CD8-positive, alpha-beta T cell (primary cell): ENCODE measurements at places on chromosomes 13 and 19.

DNA sequence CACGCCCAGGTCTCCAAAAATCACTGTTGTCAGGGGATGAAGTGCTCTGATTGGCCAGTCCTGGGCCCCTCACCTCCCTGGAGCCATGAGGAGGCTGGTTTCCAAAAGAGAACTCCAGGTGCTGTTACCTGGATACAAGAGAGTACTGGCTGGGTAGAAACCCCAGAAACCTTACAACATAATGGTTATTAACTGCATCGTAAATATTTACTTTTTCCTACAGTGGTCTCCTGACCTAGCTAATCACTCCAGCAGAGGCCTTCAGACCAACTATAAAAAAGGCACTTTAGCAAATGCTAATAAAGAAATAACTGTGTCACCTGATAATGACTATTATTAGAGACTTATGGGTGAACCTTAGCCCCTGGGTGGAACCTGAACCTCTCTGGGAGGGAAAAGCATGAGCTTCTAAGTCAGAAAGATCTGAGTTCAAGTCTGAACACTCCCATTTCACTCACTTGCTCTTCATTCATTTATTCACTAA lies 1.5 kb upstream of the IGSF23 start:
- DNase-seq = no peak

DNA sequence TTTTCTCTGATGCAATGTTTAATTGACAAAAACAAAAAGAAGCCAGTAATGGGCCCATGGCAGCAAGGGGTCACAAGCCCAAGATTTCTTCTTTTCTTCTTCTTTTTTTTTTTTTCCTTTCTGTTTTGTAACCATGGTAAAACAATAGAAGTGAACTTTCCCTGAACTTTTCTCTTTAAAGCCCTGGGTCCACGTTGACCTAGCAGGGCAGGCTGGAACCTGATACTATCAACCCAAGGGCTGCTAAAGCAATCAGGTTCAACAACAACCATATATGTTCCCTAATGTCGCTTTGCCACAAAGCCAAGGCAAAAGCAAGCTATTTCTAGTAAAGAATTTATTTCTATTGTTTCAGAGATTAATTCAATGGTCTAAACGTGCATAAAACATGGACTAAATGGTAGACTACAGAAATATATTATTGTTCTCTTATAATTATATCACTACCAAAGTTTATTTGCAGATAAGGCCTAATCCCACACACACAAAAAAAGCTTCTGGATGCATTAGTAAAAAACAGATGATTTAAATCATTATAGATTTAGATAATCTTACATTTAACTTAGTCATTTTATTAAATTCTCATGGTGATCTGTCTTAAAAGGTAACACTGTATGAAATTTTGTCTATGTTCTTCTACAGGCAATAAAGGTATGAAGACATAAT lies 153.9 kb downstream of the DACH1 start:
- DNase-seq = no peak

GRCh38 chr13:112943309-112944125 lies 25.5 kb upstream of the MCF2L start:
- no peak for DNase-seq

DNA sequence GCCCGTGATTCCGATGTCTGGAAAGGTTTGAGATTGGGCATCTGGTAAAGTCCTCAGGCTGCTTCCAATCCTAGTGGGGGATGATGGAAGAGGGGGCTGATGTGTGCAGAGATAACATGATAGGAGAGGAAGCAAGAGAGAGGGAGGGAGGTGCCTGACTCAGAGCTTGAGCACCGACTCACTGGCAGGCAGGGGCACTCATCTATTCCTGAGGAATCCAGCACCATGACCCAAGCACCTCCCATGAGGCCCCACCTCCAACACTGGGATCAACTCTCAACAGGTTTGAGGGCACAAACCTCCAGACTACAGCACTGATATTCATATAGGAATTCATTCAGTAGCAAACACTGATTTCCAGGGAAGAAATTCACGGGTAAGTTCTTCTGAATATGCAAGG lies 5.6 kb upstream of the SIGLEC9 start:
- no peak for DNase-seq

GRCh38 chr19:5959260-5960004 lies 18.5 kb downstream of the RANBP3 start:
- no peak for DNase-seq

DNA sequence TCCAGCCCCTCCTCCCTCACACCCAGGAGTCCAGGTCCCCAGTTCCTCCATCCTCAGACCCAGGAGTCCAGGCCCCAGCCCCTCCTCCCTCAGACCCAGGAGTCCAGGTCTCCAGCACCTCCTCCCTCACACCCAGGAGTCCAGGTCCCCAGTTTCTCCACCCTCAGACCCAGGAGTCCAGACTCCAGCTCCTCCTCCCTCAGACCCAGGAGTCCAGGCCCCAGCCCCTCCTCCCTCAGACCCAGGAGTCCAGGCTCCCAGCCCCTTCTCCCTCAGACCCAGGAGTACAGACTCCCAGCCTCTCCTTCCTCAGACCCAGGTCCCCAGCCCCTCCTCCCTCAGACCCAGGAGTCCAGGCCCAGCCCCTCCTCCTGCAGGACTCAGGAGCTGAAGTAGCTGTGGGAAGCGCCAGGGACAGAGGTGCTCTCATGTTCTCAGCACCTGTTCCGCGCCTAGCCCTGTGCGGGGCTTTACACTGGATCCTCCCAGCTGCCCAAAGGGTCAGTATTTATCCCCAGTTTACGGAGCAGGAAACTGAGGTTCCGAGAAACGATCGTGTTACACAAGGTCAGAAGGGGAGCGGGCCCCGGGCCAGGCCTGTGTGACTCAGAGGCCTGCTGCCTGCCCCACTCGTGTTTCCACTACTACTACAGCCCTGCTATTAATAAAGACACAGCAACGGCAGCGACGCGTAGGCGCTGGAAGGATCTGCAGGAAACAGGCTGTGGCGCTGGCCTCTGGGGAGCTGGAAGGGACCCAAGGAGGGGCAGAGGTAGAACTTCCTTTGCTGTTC lies 1.7 kb upstream of the SBK3 start:
- DNase-seq = no peak
